ENCODE measurements at places on chromosomes 3 and 15.
A peak's percentile ranks its signal among the peaks of the same experiment; 100 is the strongest.

GRCh38 chr3:43249405-43249804 lies 36.9 kb upstream of the SNRK start:
- no peak for DNase-seq

DNA sequence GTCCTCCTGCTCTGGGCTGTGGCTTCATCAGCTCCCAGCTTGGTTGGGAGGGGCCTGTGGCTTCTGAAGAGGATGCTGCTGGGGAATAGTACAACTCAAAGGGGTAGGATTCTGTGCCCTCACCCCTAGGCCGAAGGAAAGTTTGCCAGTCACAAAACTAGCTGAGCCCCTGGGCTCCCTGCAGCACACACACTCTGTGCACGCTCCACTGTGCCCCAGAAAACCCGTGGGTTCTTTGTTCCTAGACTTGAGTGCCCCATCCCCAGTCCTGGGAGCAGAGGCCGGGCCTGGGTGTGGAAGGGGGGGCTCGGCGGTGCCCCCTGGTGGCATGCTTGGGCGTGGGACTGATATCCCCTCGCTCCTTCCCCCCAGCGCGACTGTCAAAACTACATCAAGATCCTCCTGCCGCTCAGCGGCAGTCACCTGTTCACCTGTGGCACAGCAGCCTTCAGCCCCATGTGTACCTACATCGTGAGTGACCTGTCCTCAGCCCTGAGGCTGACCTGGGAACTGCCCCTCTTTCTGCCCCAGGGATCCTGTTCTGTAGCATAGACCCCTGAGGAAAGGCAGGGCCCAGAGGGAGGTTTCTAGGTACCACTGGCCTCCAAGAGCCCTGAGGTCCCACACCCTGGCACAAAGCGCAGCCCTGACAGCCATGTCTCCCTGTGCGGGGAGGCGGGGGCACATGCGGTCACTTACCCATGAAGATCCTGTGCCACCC lies 14.2 kb downstream of the CIB1 start:
- no peak for DNase-seq

DNA sequence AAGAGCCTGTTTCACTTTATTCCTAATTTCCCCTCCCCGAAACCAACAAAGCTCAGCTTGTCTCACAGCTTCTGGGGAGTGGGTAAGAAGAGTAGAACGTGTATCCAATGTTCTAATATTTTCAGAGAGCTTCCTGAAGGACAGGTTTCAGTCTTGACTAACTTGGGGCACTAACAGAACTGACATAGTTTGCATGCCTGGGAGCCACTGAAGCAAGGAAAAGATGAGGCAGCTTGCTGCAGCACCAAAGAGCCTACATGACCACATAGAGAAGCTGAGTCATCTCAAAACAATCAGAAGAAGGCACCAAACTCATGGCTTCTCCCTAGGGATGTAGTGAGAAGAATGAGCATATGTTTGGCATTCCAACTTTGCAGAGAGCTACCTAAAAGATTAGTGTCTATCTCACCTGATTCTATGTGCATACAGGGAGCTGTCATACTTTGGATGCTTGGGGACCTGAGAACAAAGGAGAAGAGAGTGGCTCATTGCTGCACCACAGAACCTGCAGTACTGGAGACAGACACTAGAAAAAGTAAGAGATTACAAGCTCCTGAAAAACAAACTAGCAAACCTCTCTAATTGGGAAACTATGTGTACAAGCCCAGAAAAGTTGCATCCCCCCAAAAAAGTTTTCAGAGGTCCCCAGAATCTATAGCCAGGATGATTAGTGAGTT lies 86.9 kb downstream of the DCLK3 start:
- DNase-seq, result no peak

DNA sequence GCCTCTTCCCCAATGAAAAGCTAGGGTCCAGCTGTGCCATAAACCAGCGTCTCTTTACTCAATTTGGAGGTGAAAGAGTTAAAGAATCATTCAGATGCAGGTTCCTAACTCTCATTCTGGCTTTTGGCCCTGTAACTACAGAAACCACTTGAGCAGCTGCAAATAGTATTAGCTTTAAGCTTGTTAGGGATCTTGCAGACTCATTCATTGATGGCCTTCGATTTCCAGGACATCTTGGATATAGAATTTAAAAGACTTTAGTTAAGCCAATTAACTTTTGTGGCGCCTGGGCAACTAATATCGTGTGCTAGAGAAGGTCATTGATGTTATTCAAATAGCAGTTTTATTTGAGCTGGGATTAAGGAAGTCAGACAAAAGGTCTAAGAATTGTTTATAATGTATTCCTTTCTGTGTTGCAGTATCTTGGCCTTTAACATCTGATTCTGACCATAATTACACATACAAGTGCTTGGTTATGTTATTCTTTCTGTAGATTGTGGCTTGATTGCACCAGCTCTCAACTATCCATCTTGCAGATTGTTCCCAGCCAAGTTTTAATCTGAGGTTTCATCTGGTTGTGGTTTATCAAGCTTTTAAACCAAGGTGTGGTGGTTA lies 185.3 kb downstream of the CACNA2D3 start:
- DNase-seq, result no peak

- DNase-seq, result no peak
These were observed 35.2 kb downstream of the GRK7 start for GRCh38 chr3:141798448-141798845.

- DNase-seq, result no peak
These were observed 60.9 kb upstream of the MAGI1 start for GRCh38 chr3:66099541-66100065.

GRCh38 chr3:157508461-157508860 lies 5.2 kb upstream of the VEPH1 start:
- no peak for DNase-seq

- DNase-seq, result no peak
These were observed 26.9 kb upstream of the ZMAT3 start for GRCh38 chr3:179098388-179099077.

- DNase-seq, result no peak
These were observed 115.0 kb upstream of the LRIG1 start for GRCh38 chr3:66615643-66616301.

GRCh38 chr3:61802772-61803171 lies 241.4 kb downstream of the PTPRG start:
- no peak for DNase-seq

DNA sequence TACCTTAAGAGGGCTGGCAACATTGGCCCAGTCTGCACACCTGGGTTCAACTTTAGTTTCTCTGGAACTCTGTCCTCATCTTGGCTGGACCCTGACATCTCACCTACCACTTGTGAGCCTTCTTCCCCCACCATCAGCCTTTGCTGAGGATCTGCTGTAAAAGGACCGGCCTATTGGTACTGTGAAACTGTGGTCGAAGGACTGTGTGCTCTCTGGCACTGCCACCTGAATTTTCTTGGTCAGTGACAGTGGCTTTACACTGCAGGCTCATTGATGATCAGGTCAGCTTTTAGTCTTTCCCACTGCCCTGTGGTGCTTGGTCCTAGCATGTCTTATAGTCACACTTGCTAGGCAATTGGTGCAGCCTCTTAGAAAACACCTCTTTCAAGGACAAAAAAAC lies 86.9 kb downstream of the PEX5L start:
- DNase-seq, result no peak

GRCh38 chr3:42290966-42291714 lies 25.2 kb upstream of the CCK start:
- DNase-seq, result no peak

DNA sequence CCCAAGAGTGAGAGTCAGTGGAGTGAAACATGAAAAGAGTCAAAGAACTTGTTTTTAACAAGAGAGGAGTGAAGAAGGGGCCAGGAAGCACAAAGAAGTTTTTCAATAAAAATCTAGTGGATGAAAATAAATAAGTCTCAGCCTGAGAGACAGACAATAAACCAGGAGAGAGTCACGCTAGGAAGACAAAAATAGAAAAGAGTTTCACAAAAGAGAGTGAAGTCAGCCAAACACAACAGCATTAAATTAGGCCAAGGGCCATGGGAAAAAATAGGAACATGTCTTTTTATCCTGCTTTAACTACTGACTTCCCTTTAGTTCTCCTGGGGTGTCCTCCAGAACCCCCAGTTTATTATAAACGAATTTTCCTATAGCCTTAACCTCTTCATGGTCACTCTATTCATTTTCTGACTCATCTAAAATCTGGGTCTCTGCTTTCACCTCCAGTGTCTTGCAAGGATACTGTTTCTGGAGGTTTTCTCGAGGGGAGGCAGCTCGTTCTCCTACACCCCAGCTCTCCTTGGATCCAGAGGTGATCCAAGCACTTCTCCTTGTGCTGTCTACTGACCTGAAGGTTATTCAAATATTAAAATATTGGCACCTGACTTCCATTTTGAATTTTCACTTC lies 571.5 kb upstream of the PPP2R3A start:
- DNase-seq, result no peak

DNA sequence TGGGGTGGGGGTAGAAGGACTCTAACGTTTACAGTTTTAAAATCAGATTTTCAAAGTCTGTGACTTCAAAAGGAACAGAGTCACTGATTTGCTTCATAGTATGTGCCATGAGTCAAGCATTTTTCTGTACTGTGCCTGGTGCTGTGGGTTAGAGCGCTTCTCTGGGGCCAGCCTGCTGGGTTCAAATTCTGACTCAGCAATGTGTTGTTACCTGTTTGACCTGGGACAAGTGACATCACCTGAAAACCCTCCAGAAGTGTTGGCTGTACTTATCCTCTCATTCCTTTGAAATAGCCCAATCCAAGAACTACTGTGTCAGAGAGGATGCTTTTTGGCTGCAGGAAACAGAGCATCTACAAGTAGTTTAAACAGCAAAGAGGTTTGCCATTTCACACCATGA lies 101.7 kb downstream of the LSM3 start:
- no peak for DNase-seq

DNA sequence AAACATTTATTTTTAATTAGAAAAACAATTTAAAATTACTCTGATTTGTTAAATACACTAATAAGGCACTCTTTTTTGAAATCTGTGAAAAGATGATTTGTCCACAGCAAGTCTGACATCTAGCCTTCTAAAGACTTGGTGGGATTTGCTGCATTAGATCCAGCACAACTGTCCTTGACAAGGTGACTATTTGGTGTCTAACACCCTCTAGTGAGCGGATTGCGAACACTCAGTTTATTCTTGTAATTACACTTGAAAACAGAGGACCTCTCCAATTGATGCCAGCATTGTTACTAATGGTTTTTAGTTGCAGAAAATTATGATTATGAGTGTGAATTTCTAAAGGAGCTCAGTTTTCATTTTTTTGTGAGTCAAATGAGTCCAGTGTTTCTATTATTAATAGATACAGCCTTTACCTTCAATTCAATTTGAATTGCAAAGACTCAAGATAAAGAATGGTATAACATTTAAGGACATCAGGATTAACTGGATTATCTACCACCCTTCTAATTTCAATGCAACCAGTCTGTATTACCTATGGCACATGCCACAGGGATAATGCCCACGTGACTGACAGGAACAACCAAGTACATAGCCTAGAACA lies 29.7 kb upstream of the STRIT1 start:
- no peak for DNase-seq

DNA sequence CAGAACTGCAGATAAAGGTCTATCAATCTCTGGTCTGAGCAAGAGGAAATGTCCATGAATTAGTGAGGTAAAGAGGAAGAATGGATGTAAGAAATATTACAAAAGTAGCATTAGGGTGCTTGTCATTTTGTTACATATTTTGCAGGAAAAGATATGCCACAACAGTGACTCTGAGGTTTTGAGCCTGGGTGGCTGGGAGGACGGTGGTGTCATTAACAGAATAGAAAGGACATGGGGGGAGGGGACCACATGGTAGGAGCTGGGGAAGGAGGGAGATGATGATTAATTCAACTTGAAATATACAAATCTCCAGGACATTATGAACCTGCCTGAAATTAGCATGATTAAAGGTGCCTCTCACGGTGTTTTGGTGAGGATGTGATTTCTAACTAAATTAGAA lies 245.5 kb upstream of the MDFIC2 start:
- DNase-seq, result no peak

- peak; percentile 64 for DNase-seq
These were observed 135.1 kb downstream of the TMCO5A start for GRCh38 chr15:38069511-38070011.

GRCh38 chr15:57236561-57237300 lies 139.6 kb upstream of the CGNL1 start:
- no peak for DNase-seq

DNA sequence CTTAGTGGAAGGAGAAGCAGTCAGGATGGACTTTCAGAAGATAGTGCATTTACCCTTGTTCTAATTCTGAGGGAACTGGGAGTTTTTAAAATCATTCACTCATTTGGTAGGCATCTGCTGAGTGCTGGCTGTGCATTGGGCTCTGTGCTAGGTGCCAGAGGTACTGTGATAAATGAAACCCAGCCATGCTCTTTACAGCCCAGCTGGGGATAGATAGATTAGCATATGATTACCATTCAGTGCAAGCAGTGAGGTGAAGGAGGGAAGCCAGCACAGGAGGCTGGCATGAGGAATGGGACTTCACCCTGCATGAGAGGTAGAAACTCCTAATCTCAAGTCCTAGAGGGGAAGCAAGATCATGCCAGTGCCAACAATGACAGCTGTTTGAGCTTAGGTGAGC lies 361.9 kb upstream of the TRIM42 start:
- DNase-seq, result no peak

GRCh38 chr3:37621771-37622170 lies 239.9 kb upstream of the CTDSPL start:
- DNase-seq, result no peak

GRCh38 chr3:184377882-184378445 lies at the start of gene THPO:
THPO (minus strand) TSS chr3:184378207; CDS start chr3:184376259, 1,948 bp downstream.
- no peak for DNase-seq

DNA sequence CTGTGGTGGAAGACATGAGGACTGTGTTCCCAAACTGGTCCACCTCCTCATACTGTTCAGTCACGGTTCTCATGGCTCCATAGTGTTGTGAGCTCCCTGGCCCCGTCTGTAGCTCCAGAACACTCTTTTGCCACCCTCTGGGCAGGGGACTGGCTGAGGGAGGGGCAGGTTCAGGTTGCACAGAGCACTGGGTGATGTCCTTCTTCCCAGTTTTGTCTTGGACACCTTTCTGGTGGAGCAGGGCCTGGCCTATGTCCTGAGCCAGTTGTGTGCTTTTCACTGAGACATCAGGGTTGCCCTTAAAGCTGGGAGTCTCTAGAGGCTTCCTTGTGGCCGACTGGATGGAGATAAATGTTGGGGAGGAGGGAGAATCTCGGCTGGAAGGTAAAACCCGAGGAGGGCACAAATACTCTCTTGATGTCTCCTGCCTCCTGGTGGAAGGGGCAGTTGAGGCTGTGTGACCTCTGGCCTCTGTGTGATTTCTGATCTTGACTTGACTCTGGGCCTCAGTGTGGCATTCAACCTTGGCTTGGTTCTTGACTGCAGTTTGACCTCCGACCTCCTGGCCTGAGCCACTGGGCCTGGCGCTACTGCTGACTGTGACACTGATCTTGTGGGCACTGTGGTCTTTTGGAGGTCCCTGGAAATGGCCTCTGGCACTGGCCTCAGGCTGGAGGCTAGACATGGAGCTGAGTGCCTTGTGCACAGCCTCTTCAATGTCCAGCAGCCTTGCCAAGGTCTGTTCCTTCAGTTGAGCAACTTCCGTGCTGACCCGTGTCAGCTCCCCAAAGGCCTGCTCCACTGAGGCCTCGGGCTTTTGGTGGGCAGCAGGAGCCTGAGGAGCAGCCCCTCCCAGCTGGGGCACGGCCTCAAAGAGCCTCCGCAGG lies 8.1 kb downstream of the XIRP1 start:
- peak; percentile 25 for DNase-seq

GRCh38 chr15:87733977-87734376 lies 522.6 kb downstream of the NTRK3 start:
- no peak for DNase-seq

GRCh38 chr3:54968546-54969172 lies 40.8 kb upstream of the LRTM1 start:
- DNase-seq, result no peak

GRCh38 chr3:183064475-183064874 lies 34.8 kb downstream of the MCCC1 start:
- DNase-seq, result no peak

GRCh38 chr3:109265295-109265694 lies 51.0 kb downstream of the DPPA2 start:
- no peak for DNase-seq

Measured in right forelimb (tissue), 1 donor.